ENCODE measurements at places on chromosomes 7 and 10. TPM values are rescaled to one million over a fixed set of nuclear protein-coding genes. Genes with fewer than 3 reads are reported as not detected.

Gene PKD2L1
- total RNA-seq, result 0.20 TPM

Gene HOXA4
- 0.43 TPM for total RNA-seq

Gene CPA2
- total RNA-seq, result 1.9 TPM

Gene ICA1
- 1.9 TPM for total RNA-seq

Gene SLC16A9
- 0.73 TPM for total RNA-seq

Gene DYDC2
- 0.48 TPM for total RNA-seq

Gene PSD
- 7.0 TPM for total RNA-seq

Gene RAMP3
- total RNA-seq, result 5.8 TPM

Gene DENND2A
- 2.5 TPM for total RNA-seq

Gene FIGNL1
- total RNA-seq, result 3.3 TPM

Gene COPG2
- 5.4 TPM for total RNA-seq

Gene TCERG1L
- total RNA-seq, result 0.08 TPM

Gene OR2A7
- total RNA-seq, result 1.9 TPM

Gene IFIT1B
- not detected for total RNA-seq

Gene UFSP1
- total RNA-seq, result 1.8 TPM

Gene SAMD9
- 1.5 TPM for total RNA-seq

Gene CYP2C18
- 110 TPM for total RNA-seq

Gene HOXA13
- 0.03 TPM for total RNA-seq

Gene DYNC1I1
- 0.15 TPM for total RNA-seq

Gene CFAP70
- total RNA-seq, result 2.8 TPM

Gene ZNF248
- 4.2 TPM for total RNA-seq

Gene AGAP4
- 7.7 TPM for total RNA-seq

Gene IFIT3
- total RNA-seq, result 8.7 TPM

Gene GATA3
- 0.88 TPM for total RNA-seq

Gene C10orf67
- not detected for total RNA-seq

Gene CUZD1
- 1.6 TPM for total RNA-seq

Gene PLXNA4
- total RNA-seq, result 0.38 TPM

Gene FGF8
- not detected for total RNA-seq

Gene WEE2
- total RNA-seq, result not detected

Gene ASB4
- 0.40 TPM for total RNA-seq

Gene GPR22
- not detected for total RNA-seq

Gene SDK1
- total RNA-seq, result 0.53 TPM
